Activated naive CD8-positive, alpha-beta T cell treated with anti-CD3 and anti-CD28 coated beads for 36 hours (primary cell): ENCODE measurements at places on chromosomes 16 and 17.

- DNase-seq = no peak
These were observed 2.0 kb downstream of the WFIKKN2 start for GRCh38 chr17:50837286-50837979.

GRCh38 chr17:41860254-41860931 is 4.8 kb downstream of the KLHL11 start:
- no peak for DNase-seq

DNA sequence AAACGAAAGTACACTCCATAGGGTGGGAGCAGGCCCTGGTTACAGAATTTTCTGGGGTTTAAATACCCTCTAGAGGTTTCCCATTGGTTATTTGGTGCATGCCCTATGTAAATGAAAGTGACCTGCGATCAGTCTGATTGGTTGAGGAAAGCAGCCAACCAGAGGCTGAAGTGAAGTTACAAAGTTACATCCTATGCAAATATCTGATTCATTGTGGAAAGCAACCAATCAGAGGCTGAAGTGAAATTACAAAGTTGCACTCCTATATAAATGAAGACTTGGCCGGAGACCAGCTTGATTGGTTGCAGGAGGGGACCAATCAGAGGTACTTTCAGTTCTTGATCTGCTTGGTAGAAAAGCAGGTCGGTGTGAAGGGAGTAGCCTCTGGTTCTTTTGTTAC is 24.4 kb downstream of the NAA60 start:
- no peak for DNase-seq

- peak; percentile 24 for DNase-seq
These were observed 14.6 kb downstream of the ALOX12B start for GRCh38 chr17:8072729-8073461.

GRCh38 chr16:88688013-88688778 is 1.9 kb upstream of the SNAI3 start:
- no peak for DNase-seq

DNA sequence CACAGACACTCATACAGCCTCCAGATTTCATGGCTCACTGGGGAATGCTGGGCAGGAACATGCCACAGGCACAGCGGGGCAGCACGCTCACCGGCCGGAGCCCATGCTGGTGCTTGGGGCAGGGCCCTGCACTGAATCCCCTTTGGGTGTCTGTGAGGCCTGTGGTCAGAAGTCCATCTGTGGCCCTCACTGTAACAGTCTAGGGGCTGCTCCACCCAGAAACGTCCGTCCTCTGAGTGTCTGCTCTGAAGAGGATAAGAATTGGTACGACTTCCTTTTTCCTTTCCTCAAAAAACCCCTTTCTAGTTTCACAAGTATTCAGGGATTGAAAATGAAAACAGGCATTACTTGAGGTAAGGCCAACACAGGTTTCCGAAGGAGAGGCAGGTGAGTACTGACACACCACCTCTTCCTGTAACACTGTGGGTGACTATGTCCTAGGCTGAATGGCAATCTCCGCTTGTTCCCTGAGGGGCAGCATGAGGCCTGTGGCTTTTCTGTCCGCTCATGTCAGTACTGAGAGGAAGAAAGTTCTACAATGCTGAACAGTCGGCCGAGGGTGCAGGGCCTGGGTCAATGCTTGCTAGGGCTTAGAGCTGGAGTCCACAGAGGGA is 42.5 kb downstream of the TMEM11 start:
- no peak for DNase-seq

- DNase-seq = no peak
These were observed 45.0 kb downstream of the NSRP1 start for GRCh38 chr17:30161601-30162000.

GRCh38 chr17:81090361-81091136 is 55.6 kb downstream of the BAIAP2 start:
- peak; percentile 22 for DNase-seq

DNA sequence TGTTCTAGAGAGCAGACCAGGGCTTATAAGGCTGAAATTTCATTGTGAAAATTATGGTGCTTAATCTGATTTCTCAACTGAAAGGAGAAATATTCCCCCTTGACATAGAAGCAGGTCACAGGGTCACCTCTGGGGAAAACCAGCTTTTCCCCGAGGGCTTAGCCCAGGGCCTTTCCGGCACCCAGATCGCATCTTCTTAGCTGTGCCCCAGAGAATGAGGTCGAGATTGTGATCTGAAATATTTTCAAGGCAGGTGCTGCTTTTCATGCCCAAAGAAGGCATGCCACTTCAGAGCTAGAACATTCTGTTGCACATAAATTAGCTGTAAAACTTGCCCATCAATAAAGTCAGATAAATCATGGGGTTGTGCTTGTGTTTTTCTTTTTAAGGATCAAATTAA is 25.4 kb upstream of the ARHGAP17 start:
- DNase-seq = no peak

DNA sequence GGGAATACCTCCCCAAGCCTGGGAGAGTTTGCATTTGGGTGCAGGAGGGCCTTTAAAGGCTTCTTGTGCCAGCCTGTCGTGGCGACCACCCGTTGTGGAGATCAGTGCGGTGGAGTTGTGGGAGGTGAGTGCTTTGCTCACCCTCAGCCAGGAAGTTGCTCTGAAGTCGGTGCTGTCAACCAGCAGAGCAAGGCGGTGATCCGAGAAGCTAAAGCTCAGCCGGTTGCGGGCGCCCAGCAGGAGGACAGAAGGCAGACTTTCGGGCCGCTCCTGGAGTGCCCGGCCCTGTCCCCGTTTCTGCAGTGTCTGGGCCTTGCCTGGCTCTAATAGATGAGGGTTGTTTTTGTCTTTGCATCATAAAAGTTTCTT is 1.4 kb downstream of the UBE2I start:
- DNase-seq = peak; percentile 46

DNA sequence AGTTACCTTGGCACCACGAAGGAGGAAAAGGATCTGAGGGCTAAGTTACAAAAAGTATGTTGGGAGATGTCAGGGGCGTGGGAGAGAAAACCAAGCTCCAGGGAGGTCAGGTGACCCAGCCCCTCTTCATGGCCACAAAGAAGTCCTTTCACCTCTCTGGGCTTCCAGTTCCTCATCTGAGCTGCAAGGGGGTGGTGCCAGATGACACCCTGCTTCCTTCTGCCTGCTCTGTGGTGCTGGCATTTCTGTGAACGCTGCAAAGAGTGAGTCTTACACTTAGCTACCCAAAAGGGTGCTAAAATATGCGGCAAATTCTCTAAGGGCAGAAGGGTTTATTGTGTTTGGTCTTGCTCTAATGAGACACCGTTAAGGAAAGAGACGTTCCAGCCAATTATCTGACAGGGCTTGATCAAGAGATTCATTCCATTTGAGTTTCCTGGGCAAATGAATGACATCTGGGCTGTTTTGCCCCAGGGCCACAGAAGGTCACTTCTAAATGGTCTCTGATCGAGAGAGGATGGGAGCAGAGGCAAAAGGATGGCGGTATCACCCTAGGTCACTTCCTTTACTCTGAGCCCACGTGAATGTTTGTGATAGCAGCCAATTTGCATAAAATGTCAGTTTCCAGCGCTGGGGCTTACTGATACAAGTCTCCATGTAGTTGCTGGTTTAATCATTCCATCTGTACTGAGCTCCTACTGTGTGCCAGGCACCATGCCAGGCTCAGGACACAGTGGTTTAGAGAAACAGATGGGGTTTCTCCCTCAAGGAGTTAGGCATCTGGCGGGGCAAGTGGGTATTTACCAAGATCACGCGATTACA is 210.2 kb downstream of the KATNIP start:
- DNase-seq = no peak

DNA sequence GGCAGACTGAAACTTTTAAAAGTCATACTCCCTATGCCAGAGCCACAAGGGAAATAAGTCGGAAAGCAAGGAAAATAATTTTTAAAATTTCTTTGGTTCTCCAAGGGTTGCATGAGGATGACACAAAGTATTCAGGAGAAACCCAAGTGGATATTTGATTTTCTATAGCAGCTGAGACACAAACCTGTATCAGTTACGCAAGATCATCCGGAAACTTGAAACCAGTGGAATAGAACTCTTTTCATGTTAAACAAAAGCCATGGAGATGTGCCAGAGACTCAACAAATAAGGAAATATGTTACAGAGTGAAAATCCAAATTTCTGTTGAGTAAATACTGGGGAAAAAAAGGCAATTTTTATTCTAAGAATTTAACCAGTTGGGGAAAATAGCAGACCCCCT is 294.7 kb downstream of the KIF2B start:
- no peak for DNase-seq

DNA sequence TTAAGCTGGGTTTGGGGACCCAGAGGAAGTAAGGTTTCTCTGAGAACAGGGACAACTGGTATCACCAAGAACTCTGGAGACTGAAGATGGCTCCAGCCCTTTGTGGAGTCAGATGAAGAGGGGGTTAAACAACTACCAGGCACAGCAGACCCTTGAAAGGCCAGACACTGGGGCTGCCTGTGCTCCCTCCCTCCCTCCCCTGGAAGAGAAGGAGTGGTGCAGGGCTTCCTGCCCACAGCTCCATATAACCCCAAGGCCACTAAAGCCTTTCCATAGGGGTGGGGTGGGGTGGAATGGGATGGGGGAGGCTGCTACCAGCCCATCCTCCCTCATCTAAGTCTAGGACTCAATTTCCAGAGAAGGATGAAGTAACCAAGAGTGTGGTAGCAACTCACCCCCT is 66.7 kb downstream of the CCDC182 start:
- DNase-seq = no peak

- no peak for DNase-seq
These were observed 9.6 kb downstream of the VPS4A start for GRCh38 chr16:69320740-69321073.

- no peak for DNase-seq
These were observed 215.9 kb upstream of the RBFOX1 start for GRCh38 chr16:7116734-7117133.
